Stimulated activated CD4-positive, alpha-beta T cell treated with anti-CD3 and anti-CD28 coated beads, Interleukin-12 subunit alpha, Interleukin-12 subunit beta, amount 100 ng/mL, for 4 hours (primary cell): ENCODE measurements at places on chromosomes 12 and 14.

GRCh38 chr12:115491511-115492250, 785.8 kb downstream of the MED13L start:
- no peak for DNase-seq

DNA sequence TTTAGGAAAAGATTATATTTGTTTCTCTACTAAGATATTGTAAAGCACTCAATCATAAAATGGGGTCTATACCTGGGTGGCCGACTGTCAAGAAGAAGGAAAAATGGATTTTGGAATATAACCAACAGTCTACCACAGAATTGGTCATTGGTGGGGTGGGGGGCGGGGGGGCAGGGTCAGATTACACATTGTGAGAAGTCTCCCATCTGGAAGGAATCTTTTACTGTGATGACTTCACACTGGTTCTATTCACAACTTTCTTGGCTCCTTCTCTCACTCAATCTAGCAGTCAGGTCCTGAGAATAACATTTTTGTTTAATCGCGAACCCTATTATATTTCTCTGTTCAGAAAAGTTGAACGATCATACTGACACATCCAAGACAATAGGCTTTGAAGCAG, 8.7 kb upstream of the CLEC4E start:
- DNase-seq = no peak

- DNase-seq = no peak
Measured at GRCh38 chr12:121330692-121331091, 21.5 kb downstream of the ANAPC5 start.

DNA sequence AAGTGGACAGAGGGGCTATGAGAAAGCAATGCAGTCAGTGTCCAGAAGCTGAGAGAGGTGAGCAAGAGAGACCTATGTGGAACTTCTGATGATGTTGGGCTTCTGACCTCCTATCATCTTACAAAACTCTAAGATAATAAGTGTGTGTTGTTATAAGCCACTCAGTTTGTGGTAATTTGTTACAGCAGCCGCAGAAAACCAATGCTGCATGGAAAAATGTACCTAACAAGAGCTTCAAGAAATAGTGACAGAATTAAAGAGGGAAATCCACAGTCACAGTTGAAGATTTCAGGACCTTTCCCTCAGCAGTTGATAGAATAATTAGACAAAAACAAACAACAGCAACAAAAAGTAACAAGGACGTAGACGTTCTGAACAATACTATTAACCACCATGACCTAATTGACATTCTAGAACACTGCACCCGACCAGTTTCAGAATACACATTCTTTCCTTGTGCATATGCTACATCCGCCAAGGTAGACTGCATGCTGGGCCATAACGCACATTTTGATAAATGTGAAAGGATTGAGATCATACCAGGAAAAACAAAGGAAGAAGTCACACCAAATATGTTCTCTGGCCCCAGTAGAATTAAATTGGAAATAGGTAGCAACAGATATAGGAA, 1.8 kb upstream of the EVL start:
- DNase-seq = no peak

- DNase-seq = no peak
Measured at GRCh38 chr12:85814071-85814470, 22.1 kb downstream of the RASSF9 start.

DNA sequence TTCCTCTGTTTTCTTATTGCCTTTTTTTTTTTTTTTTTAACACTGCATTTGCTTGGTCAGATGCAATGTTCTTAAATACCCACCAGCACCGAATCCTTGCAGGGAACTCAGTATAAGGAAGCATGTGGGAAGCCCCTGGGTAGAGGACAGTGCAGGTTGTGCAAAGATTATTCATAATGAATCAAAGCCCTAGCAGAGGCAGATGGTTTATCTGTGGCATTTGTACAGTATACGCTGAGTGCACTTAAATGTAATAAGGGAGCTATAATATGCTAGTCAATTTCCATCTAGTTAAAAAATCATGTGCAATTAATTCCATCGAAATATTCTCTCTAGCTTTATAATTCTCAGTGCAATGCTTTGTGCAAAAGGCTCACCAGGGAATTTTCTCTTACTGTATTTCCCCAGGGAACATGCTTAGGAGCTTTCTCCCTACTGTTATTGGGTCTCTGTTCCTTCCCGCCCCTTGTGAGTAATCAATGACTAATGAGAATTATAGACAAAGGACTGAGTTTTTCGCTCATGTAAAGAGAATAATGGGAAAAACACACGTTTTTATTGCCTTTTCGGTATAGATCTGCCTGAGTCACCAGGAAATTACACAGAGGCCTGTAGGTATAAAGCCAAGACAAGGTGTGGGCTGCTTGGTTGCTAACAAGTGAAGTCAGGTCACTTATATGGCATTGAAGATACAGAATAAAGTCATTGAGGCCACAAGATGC, 1214.3 kb upstream of the TMEM132C start:
- DNase-seq = no peak

- no peak for DNase-seq
Measured at GRCh38 chr14:63436286-63437098, 106.7 kb downstream of the PPP2R5E start.

- DNase-seq = no peak
Measured at GRCh38 chr14:72894623-72895378, 900 bp upstream of the DPF3 start.

- no peak for DNase-seq
Measured at GRCh38 chr14:56131004-56131864, 13.0 kb downstream of the PELI2 start.

DNA sequence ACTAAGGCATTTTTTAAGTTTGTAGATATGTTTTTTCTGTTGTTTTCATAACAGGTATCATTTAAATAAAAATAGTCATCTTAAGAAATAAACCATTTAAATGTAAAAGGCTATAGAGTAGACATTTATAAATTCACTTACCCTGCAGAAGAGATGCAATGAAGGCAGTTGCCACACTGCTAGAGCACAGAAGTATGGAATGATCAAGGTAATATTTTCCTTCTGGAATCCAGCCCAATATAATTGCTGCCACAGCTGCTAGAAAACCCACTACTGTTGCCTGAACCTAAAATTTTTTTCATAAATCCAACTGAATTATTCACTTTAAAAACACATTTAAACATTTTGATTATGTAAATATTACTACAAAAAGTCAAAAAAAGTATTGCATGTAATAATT, 69.2 kb downstream of the SLC41A2 start:
- no peak for DNase-seq

GRCh38 chr14:20539906-20540305, 20.9 kb downstream of the RNASE9 start:
- no peak for DNase-seq

DNA sequence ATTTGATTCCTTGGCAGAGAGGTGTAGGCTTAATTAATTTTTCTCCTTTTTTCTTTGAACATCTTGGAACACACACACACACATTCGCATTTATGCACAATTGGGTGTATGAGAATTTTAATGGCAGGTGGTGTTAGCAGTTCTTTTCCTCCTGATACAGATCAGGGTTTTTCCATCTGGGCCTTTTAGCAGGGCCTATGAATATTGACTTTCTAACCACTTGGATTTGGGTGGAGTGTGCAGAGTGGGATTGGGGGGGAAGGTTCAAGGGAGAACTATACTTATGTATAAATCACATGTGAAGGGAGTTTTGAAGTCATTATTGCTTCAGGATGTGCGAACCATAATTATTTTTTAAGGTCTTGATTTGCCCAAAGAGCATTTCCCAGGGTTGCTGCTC, 28.9 kb downstream of the NTF3 start:
- DNase-seq = no peak

DNA sequence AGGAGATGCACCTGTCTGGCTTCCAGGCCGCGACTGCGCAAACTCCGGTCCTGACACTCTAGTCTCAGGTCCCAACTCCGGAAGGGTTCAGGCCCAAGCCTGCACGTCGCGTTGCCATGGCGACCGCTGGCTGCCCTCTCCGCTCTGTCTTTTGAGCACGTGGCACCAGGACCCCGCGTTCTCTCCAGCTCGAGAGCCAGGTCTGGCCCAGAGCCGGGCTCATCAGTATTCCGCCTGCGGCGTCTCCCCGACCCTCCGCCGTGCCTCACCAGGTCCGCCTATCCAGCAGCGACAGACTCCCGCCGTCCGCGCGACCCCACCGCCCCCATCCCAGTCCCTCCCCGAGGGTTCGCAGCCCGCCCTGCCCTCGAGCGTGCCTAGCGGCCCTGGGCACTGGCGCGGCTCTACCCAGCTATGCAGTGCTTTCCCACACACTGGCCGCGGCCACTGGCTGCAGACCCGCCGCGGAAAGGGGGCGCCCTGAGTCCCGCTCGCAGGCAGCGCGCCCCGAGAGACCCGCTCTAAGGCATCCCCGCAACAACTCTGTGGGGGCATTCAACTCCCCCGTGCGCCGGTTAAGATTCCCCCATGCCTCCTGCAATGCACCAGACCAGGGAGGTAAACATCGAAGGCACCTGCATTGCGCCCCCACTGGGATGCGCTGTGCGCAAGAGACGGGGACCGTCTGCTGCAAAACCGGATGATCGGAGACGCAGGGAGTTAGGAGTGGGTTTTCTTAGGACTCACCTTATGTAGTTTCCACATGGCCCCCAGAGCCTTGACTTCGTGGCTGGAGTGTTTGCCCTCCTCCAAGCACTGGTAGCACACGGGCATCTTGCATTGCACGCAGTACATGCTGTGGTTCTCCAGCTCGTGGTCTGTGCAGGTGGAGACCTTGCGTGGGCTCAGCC, 1.3 kb downstream of the TRIM9 start:
- DNase-seq = peak; percentile 36

DNA sequence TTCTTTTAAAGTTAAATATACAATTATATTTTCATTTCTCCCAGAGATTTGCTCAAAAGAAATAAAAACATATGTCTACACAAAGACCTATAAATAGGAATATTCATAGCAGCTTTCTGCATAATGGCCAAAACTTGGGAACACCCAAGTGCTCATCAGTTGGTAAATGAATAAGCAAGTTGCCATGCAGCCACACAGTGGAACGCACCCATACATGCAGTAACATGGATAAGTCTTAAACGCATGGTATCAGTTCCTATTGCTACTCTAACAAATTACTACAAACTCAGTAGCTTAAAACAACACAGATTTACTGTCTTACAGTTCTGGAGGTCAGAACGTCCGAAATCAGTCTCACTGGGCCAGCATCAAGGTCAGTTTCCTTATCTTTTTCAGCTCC, 78.5 kb downstream of the DPF3 start:
- no peak for DNase-seq

GRCh38 chr12:129903956-129904829, at the start of gene TMEM132D:
TSS of gene TMEM132D (minus strand) at chr12:129904025.
- DNase-seq = no peak

DNA sequence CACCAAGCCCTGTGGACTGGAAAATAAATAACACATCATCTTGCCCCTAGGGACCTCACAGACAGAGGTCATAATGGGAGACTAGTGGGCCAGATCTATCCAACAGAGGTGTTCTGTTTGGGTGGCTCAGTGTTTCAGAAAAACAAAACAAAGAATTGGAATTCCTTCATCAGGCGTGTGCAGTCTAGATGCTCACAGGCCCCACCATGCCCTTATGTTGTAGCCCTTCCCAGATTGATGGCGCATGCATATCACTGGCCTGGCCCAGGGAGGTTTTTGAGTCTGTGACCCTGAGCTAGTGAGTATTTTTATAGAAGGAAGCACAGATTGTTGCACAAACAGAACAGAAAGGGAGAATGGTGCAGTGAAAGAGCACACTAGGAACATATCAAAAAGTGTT, 859.6 kb downstream of the BCL11B start:
- no peak for DNase-seq

DNA sequence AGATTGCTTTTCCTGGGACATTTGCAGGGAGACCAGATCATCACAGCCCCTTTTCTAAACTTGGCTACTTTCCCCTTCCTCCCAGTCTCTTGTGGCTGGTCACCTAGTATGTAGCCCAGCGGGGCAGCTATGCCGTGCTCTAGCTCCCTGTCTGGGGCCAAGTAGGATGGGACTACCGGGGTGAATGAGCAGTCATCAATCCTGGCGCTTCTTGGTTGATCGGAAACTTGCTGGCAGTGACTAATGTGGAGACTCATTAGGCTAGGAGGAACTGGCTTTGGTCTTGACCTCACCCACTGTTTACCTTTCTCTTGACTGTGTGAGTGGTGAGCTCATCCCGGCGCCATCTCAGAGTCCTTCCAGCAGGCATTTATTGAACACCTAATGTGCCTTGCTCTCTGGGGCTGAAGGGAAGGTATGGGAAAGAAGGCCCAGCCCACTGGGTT, 15.9 kb downstream of the PLEKHG3 start:
- DNase-seq = no peak

- DNase-seq = no peak
Measured at GRCh38 chr14:45727133-45727532, 474.1 kb upstream of the MIS18BP1 start.

GRCh38 chr12:94768398-94769046, 118.2 kb upstream of the TMCC3 start:
- no peak for DNase-seq

DNA sequence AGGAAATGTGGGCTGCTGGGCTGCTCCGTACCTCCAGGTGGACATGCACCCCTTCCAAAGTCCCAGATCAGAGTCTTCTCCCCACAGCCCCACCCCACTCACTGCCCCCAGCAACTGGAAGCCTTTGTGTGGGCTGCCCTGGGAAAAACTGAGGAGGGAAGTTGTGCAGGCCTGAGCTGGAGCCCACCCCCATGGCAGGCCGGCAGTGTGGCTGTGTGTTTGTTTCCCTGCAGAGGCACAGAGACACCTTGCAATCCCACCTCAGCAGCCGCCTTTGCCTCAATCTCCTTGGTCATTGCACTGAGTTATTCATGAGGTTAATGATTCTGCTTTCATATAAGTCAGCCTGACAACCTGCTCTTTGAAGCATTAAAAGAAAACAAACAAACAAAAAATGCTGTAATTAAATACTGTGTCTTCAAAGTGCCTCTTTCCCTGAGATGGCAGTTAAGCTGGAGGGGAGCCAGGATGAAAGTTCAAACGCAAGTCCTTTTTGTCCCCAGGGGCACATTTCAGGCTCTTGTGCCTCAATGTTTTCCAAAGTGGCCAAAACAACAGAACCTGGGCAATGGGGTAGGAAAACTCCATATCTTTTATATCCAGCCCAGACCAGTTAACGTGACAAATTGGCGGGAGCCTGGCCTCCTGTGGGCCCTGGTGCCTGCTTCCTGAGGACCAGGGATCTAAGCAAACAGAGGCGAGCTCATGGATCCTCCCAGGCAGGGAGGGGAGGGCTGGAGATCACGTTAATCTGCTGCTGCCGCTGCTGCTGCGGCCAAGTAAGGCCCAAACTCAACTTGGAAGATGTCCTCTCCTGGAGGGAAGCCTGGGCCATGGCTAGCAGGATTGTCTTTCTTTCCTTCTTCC, 51.9 kb upstream of the TSPAN11 start:
- DNase-seq = no peak

- DNase-seq = no peak
Measured at GRCh38 chr12:107598906-107599305, 86.7 kb upstream of the PWP1 start.
